ENCODE measurements at places on chromosomes 5 and 9.

DNA sequence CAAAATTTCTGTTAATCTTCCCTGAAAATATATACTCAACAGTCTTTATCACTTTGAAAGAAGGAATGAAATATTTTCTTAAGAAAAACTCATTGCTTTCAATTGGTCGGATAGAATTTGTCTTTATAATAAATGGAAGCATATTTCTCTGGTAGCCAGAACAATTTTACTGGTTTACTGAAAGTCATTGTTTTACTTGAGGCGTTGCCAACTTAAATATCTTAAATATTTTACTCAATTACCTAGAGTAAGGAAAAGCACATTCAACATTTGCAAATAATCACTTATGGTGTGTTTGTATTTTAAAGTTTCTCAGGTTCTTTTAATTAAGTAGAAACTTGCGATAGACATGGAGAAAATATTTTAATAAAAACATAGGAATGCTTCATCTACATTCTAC, 1181.7 kb downstream of the EFNA5 start:
- no peak for DNase-seq

GRCh38 chr5:34584165-34584564, 72.0 kb upstream of the RAI14 start:
- peak; percentile 13 for DNase-seq

DNA sequence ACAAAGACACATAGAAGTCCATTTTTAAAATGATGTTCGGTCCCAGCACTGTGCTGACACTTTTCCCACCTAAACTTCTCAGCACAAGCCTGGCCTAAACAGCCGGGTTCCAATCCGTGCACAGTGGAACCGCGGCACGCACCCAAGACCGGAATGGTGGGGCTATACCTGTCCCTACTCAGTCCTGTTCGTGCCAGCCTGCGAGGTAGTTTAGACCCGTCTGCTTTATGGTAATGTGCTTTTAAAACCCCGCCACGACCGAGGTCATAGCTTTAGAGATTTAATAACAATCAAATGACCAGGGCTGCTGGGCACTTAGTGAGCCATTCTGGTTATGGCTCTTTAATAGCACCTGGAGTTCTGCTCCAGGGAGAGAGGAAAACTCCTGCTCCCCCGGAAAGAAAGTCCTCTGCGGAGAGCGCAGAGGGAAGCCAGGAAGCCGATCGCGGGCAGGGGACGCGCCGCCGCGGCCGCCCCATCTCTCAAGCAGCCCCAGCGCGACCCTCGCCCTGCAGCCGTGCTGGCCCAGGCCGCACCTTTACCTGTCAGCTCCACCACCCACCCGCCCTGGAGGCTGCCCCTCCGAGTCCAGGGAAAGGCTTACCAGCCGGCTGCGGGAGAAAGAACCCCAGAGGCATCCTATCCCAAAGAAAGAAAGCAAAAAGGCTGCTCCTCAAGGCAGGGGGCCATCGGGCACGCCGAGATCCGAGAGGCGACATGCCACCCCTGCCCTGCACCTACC, 511 bp downstream of the ARL15 start:
- DNase-seq = peak; percentile 69

DNA sequence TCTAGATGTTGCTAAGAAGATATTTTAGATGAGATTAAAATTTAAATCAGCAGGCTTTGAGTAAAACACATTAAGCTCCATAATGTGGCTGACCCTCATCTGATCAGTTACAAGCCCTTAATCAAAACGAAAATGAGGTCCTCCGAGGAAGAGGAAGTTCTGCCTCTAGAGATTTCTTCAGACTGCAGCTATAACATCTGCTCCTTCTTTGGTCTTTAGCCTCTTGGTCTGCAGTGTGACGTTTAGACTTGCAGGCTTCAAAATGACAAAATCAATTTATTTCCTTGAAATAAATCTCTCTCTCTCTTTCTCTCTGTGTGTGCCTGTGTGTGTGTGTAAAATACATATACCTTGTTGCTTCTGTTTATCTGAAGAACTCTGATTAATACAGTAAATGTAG, 1429.8 kb upstream of the CDH9 start:
- peak; percentile 63 for DNase-seq

DNA sequence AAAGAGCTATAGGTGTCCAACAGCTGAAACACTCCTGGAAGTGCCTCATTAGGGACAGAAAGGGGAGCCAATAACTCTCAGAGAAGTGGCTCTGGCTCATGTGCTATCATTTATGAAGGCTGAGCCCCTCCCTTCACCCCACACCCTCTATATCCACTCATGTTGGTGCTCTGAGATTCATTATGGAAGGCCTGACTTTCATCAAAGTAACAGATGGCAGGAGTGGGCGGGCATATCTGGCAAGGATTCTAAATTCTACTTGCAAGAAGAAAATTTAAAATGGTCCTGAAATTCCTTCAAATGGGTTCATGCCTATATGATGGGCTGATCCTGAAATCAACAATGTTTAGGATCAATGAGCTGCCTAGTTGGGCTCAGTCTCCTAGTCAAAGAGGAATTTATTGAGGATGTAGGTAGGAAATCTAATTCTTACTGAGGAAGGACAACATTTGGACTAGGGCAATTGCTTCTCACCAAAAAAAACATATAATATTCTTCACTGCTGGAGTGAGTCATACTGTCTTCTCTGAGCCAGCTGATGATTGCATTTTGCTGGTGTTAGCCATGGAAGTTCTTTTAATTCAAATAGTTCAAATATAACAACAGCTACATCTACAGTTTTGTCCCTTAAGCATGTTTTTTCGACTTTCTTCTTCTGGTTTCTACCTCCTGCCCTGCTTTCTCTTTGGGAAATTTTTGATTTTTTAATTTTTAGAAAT, 23.5 kb downstream of the NMRK1 start:
- no peak for DNase-seq

- DNase-seq = no peak
These were observed 146.2 kb downstream of the CDH12 start for GRCh38 chr5:22706901-22707300.

- DNase-seq = no peak
These were observed 69.3 kb downstream of the SH3RF2 start for GRCh38 chr5:146005723-146006122.

DNA sequence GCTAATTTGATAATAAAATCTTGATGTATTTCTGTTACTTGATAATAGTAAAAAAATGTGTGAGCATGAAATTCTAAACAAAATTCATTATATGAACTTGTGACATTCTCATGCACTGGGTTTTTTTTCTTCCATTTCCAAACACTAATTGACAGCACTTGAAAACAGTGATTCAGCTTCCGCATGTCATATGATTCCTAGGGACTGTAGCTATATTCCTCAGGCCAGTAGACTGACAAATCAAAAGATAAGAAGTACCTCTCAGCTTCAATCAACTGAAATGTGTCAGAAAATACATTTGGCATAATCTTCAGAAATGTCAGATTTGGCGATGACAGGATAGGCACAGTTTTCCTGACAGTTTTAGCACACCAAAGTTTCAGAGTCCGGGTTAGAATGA, 52.5 kb downstream of the EFNA5 start:
- DNase-seq = peak; percentile 18

GRCh38 chr9:137731216-137731946, 112.6 kb downstream of the EHMT1 start:
- no peak for DNase-seq

DNA sequence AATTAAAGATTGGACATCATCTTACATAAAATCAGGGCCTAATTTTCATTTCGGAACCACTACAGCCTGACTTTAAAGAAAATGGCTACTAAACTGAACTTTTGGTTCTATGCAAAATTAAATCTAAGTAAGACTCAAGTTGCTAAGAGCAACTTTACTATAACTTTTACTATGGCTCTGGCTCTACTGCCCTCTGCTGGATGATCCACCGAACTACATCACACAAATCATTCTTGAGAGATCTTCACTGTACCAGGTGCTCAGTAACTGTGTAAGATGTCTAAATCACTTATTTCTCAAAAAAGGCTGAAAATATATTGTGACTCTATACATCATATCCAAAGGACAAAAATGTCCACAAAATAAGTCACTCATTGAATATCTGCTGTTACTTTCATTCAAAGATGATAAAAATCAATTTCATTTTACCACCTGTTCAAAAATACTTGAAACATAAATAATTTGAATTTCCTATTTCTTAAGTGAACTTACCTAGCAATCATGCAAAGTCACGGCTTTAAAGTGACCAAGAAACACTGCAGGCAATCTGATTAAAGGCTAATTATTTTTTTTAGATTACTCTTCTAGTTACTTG, 13.5 kb downstream of the MOCS2 start:
- DNase-seq = peak; percentile 82

DNA sequence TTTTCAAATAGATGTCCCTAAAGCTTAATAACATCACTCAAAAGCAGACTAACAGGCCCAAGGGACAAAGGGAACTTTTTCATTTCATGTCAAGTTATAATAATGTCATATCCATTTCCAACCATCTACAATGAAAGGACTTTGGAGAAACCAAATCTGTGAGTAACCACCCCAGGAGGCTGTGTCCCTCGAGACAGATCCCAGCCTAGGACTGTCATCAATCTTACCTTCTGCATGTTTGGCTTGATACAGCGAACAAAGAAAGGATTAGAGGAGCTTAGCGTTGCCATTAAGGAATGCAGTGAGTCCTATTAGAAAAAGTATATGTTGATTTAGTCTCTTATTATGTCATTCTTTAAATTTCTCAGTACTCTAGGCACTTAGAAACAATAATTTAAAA, 137.8 kb upstream of the RETREG1 start:
- no peak for DNase-seq

DNA sequence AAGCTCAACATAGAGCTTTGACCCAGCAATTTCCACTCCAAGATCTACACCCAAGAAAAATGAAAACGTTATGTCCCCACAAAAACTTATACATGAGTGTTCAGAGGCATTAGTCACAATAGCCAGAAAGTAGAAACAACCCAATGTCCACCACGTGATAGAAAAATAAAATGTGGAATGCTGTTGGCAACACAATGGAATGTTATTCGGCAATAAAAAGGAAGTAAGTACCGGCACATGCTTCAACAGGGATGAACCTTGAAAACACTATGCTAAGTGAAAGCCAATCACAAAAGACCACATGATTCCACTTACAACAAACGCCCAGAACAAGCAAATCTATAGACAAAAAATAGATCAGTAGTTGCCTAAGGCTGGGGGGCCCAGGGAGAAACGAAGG, 6.0 kb downstream of the UBQLN1 start:
- DNase-seq = no peak

- no peak for DNase-seq
These were observed 106.7 kb downstream of the ZNF462 start for GRCh38 chr9:106969696-106970095.

- DNase-seq = no peak
These were observed 105.1 kb downstream of the LURAP1L start for GRCh38 chr9:12879961-12880360.

DNA sequence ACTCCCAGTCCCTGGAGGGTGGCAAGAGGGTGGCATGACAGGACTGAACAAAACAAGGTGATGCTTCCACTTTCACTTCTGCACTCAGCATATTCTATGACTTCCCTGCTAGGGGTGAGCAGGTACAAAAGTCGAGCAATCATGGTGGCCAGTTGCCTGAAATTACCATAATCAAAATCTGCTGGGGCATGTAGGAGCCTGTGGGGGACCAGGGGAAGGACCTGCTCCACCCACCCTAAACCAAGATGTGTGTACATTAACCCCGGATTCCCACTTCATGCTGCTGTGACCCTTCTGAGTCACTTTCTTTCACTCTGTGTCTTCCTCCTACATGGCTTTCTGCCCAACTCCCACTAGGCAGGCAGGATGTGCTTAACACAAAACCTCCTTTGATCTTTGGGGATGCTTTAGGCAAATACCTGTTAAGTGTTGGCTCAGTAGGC, 73.3 kb upstream of the PHF24 start:
- DNase-seq = no peak

DNA sequence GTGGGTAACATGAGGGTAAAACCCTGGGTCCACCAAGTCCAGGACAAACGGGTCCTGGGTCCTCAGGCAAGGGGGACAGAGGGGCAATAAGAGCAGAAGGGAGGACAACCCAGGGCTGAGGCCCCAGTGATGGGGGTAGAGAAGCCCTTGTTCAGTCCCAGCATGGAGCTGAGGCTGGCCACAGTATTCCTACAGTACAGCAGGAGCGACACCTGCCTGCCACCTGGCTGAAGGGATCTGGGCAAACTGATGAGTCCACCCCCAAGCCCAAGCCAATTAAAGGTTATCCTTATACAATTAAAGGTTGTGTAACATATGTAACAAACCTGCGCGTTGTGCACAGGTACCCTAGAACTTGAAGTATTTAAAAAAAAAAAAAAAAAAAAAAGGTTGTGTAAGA, 97.7 kb upstream of the LRRTM2 start:
- DNase-seq = no peak

DNA sequence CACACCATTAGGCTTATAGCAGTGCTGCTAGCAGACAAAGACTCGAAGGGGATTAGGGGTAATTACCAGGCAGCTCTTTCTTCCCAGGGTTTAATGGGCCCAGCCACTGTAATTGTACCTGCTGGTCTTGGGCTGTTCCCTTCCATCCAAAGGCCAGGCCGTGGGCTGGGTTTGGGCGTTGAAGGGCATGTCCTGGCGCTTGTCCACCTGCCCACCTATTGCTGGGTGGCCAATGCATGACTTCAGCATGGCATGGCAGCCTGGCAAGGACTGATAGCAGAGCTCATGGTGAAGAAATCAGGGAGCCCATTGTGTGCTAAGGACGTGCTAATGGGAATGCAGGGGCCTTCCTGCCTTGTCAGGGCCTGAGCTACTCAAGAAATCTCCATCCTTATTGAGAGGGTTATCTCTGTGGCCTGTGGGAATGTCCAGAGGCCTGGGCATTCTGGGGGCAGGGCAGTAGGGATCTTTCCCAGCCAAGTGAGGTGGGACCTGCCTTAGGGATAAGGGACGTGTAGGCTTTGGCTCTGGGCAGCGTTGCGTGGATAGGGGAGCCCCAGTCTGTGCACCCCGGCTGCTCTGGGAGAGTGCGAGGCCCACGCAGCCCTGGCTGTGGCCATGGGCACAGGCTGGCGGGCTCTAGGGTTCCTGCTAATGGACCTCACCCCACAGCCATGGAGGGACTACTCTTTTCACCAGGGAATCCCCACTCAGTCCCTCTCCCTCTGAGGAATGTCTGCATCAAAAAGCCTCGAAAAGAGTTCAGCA, 116.1 kb upstream of the PITX1 start:
- no peak for DNase-seq

DNA sequence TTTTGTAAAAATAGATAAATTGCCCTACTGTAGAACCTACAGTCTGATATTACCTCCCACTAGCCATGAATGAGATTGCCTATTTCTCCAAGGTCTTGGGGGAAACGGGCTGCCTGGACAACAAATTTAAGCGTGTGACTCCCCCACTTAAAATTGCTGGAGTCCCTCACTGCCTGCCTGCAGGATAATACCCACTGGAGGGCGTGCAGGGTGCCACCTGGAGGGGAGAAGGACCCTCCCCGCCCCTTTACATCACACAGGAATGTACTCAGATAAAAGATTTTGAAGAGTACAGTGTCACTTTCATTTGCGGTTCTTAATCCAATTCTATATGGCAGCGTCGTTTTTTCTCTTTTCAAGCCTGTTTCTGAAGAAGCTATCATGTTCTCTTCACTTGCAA, 6.2 kb upstream of the TRIM7 start:
- DNase-seq = no peak

DNA sequence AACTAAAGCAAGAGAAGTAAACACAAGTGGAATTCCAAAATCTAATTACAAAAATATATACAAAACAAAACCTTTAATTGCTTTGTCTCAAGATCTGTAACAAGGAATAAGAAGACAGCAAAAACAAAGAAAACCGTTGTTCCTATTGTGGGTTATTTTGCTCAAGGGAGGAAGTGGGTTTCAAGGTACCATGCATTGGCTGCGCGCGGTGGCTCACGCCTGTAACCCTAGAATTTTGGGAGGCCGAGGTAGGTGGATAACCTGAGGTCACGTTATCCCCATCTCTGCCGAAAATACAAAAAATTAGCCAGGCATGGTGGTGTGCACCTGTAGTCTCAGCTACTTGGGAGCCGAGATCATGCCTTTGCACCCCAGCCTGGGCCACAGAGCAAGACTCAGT, 12.1 kb upstream of the IQGAP2 start:
- DNase-seq = no peak

Measured in OCI-M1 (cell line).